MCF 10A (cell line): ENCODE measurements at places on chromosomes 2 and 18. TPM values are rescaled to one million over a fixed set of nuclear protein-coding genes. Genes with fewer than 3 reads are reported as not detected.
A peak's percentile ranks its signal among the peaks of the same experiment; 100 is the strongest.

The SOX11 gene
- total RNA-seq, result not detected in 2 replicates

DNA sequence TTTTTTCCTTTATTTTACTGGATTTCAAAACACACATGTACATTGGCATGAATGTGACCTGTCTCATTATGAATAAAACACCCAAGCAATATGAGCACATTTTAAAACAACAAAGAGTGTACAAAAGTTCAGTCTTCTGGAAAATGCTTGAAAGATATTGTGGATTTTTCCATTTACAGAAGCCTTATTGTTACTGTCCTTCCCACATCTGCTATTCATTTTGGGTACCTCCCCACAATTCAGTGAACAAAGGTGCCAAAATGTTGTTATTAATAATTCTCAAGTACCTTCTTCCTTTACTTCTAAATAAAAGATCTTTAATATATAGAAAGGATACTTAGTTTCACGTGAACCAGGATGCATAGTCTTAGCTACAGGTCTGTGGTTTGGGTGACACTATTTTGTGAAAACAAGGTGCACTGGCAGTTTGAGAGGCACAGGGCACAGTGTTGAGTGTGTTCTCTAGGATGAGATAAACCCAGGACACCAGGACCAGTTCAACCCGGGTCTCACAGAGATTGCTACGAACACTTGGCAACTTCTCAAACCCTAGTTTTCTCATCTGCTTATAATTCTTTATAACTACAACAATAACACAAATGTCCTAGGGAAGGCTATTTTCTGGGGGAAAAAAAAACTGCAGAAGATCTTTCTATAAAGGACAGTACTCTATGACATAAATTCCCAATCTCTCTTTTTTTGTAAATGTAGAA lies 84.5 kb upstream of the GALNT5 start:
- no peaks in the 10 kb centered on the region for H3K36me3 ChIP-seq
- peak overlapping the region; percentile 43 for H3K4me3 ChIP-seq
- H3K27ac ChIP-seq, result peak overlapping the region; percentile 92
- peaks cover 34% of the 10 kb centered on the region for H3K4me1 ChIP-seq
- DNase-seq, result peak; percentile 57

DNA sequence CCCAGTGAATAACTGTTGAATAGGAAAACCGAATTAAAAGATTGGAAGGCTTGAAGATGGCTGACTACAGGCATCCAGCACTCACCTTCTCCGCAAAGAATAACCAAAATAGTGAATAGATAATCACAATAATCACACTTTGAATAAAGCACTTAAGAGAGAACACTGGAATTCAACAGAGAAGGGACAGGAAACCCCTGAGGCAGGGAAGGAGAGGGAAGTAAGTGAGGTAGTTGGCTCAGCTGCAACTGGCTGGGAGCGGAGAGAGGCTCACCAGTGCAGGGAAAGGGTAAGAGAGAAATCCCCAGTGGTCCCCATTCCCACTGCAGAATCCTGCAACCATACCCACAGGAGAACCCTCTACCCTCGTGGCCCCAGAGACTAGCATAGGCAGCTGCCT lies 246.6 kb upstream of the NCKAP5 start:
- H3K4me3 ChIP-seq, result no peak overlapping the region
- no peak for DNase-seq
- H3K27me3 ChIP-seq, result peaks cover 22% of the 10 kb centered on the region
- no peaks in the 10 kb centered on the region for H3K36me3 ChIP-seq
- H3K4me1 ChIP-seq, result peaks cover 8% of the 10 kb centered on the region
- no peak overlapping the region for H3K27ac ChIP-seq

- peaks cover 53% of the 10 kb centered on the region for H3K27me3 ChIP-seq
- peaks cover 15% of the 10 kb centered on the region for H3K4me1 ChIP-seq
- no peaks in the 10 kb centered on the region for H3K36me3 ChIP-seq
- H3K27ac ChIP-seq, result peak within 1 kb of the TSS; percentile 28
Measured at GRCh38 chr2:216632952-216633615, at the start of gene IGFBP2. Gene IGFBP2, plus strand, starts transcription at chr2:216633420. Its CDS starts 104 bp downstream, at chr2:216633524.

- DNase-seq, result no peak
- no peaks in the 10 kb centered on the region for H3K27me3 ChIP-seq
- H3K4me3 ChIP-seq, result no peak overlapping the region
- H3K4me1 ChIP-seq, result no peaks in the 10 kb centered on the region
Measured at GRCh38 chr2:232897598-232898408, 27.7 kb downstream of the SNORC start.

GRCh38 chr18:10953672-10954071 lies 195.7 kb downstream of the PIEZO2 start:
- H3K4me3 ChIP-seq, result no peak overlapping the region
- H3K36me3 ChIP-seq, result no peaks in the 10 kb centered on the region
- no peak for DNase-seq
- peaks cover 15% of the 10 kb centered on the region for H3K4me1 ChIP-seq

The CCDC85A gene
- total RNA-seq, result 0.16 and 0.20 TPM in 2 replicates

DNA sequence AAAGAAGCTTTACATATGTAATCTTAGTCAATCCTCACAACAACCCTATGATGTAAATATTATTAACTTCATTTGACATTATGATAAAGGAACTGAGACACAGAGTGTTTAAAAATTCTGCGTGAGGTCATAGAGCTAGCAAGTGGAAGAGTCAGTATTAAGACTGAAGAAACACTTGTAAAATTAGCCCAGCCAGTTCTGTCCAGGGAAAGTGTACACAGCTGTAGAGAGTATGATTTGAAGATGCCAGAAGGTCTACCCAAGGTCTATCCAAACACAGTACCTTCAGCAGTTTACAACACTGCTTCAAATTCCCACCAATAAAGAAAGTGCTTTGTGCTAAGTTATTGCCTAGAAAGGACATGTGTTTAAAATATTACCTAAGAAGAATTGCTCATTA lies 51.7 kb upstream of the ITPRID2 start:
- no peaks in the 10 kb centered on the region for H3K36me3 ChIP-seq
- H3K27ac ChIP-seq, result no peak overlapping the region
- no peak overlapping the region for H3K4me3 ChIP-seq
- DNase-seq, result no peak

The IL36B gene
- not detected in 2 replicates for total RNA-seq

DNA sequence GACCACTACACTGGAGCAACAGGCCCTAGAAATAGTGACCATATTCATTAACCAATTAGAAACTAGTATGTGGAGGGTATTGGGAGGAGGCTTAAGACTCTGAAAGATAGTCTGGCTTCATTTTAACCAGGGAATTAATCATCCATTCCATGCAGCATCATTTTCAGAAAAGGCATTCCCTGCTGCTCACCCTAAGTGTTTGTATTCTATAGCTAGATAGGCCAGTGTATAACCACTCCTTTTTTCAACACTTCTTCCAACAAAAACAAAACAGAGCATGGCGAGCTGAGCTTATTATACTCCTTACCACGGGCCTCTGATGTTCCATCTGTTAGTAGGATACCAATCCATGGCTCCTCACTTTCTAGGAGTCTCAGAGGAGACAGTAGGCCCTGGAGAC lies 112.0 kb upstream of the PKDCC start:
- no peak overlapping the region for H3K4me3 ChIP-seq
- H3K36me3 ChIP-seq, result no peaks in the 10 kb centered on the region
- H3K4me1 ChIP-seq, result peaks cover 22% of the 10 kb centered on the region
- no peaks in the 10 kb centered on the region for H3K27me3 ChIP-seq
- no peak overlapping the region for H3K27ac ChIP-seq
- no peak for DNase-seq

DNA sequence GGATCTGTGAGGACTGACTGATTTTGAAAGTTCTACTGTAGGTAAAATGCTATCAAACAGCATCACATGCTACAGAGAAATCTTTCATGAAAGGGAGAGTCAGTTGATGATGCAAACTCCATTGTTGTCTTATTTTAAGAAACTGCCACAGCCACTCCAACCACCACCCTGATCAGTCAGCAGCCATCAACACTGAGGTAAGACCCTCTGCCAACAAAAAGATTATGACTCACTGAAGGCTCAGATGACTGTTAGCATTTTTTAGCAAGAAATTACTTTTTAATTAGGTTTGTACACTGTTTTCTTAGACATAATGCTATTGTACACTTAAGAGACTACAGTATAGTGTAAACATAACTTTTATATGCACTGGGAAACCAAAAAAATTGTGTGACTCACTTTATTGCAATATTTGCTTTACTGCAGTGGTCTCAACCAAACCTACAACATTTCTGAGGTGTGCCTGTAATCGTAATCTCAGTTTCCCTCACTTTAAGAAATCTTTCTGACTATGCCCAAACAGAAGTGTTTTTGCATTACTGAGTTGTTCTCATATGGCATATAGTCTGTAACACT lies 42.8 kb downstream of the METTL8 start:
- peaks cover 4% of the 10 kb centered on the region for H3K36me3 ChIP-seq
- peak; percentile 82 for DNase-seq
- no peaks in the 10 kb centered on the region for H3K27me3 ChIP-seq
- H3K27ac ChIP-seq, result peak overlapping the region; percentile 6

GRCh38 chr2:3127710-3128109 lies 249.9 kb downstream of the EIPR1 start:
- H3K4me3 ChIP-seq, result no peak overlapping the region
- no peak for DNase-seq
- peaks cover 12% of the 10 kb centered on the region for H3K27me3 ChIP-seq
- no peaks in the 10 kb centered on the region for H3K4me1 ChIP-seq
- no peak overlapping the region for H3K27ac ChIP-seq
- no peaks in the 10 kb centered on the region for H3K36me3 ChIP-seq

DNA sequence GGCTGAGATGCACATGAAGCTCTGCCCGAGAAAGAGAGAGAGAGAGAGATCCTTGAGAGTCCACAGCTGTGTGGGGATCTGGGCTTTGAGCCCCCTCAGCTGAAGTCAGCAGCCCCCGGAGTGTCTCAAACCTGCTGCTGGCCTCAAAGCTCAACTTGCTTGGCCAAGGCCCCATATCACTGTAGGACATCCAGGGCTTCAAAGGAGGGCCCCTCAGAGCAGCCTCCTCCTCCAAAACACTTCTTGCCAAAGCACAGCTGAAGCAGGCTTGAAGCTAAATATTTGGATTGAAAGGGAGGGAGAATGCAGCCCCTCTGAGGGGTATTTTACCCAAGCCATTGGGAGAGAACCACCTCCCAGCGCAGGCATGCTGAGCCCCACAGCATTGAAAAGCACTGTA lies 357.6 kb downstream of the OSR1 start:
- H3K27me3 ChIP-seq, result no peaks in the 10 kb centered on the region
- no peaks in the 10 kb centered on the region for H3K4me1 ChIP-seq
- peaks cover 5% of the 10 kb centered on the region for H3K36me3 ChIP-seq
- no peak overlapping the region for H3K4me3 ChIP-seq
- no peak overlapping the region for H3K27ac ChIP-seq

DNA sequence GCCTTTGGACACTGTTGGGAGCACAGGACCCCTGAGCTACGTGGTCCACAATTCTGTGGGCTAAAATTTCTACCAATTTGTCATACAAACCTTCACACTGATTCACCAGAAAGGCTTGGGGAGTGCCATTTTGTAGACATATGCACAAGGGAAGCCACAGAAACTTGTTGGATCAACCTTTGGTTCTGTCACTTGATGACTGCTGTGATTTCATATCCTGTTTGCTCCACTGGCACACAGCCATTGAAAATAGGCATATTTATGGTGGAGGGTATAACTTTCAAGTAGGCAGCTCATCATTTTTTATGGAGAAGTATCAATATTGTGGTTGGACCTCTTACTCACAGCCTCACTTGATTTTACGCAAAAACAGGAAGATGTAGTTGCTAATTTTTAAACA lies 10.5 kb downstream of the NAPG start:
- no peaks in the 10 kb centered on the region for H3K4me1 ChIP-seq
- peaks cover 58% of the 10 kb centered on the region for H3K36me3 ChIP-seq
- no peak for DNase-seq
- H3K27ac ChIP-seq, result no peak overlapping the region

The SYT4 gene
- not detected in 2 replicates for total RNA-seq

The ALPI gene
- not detected in 2 replicates for total RNA-seq

The ZDBF2 gene
- total RNA-seq, result 15.6 and 21.3 TPM in 2 replicates

DNA sequence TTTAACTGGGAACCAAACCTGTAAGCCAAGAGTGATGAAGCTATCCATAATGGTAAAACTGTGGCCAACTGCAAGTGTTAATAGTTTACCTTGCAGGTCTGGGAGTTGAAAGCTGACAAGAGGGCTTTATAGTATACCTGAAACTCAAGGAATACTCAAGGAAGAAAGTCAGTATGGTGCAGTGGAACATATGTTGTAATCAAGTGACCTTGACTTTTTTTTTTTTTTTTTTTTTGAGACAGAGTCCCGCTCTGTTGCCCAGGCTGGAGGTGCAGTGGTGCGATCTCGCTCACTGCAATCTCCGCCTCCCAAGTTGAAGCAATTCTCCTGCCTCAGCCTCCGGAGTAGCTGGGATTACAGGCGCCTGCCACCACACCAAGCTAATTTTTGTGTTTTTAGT lies 27.6 kb downstream of the VIL1 start:
- H3K4me1 ChIP-seq, result peaks cover 6% of the 10 kb centered on the region
- peaks cover 25% of the 10 kb centered on the region for H3K36me3 ChIP-seq
- no peak overlapping the region for H3K27ac ChIP-seq
- no peaks in the 10 kb centered on the region for H3K27me3 ChIP-seq

- peaks cover 39% of the 10 kb centered on the region for H3K4me1 ChIP-seq
- no peaks in the 10 kb centered on the region for H3K27me3 ChIP-seq
- peak overlapping the region; percentile 84 for H3K27ac ChIP-seq
- peak; percentile 35 for DNase-seq
- no peaks in the 10 kb centered on the region for H3K36me3 ChIP-seq
Measured at GRCh38 chr18:22283397-22283796, 114.0 kb downstream of the GATA6 start.

DNA sequence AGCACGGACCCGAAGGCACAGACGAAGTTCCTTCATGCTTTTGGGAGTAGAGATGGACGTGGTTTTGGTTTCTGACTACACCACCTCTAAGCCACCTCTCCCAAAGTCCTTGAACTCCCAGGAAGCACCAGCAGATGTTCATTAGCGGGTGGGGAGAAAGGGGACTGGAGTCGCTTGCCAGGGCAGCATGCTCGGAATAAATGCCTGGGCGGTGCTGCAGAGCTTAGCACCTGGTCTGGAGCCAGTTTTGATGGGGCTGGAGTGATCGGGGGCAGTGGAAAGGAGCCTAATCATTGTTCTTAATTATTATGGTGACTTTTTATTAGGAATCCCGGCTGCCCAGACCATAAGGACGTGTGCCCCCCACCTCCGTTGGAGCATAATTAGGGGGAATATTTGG lies 220.8 kb downstream of the TFCP2L1 start:
- DNase-seq, result no peak
- H3K36me3 ChIP-seq, result no peaks in the 10 kb centered on the region
- no peak overlapping the region for H3K4me3 ChIP-seq
- H3K27me3 ChIP-seq, result peaks cover 45% of the 10 kb centered on the region
- no peaks in the 10 kb centered on the region for H3K4me1 ChIP-seq

GRCh38 chr2:196409376-196409775 lies 230.1 kb upstream of the CCDC150 start:
- no peak for DNase-seq
- H3K4me3 ChIP-seq, result no peak overlapping the region

The FSIP2 gene
- total RNA-seq, result 0.12 and 0.20 TPM in 2 replicates

DNA sequence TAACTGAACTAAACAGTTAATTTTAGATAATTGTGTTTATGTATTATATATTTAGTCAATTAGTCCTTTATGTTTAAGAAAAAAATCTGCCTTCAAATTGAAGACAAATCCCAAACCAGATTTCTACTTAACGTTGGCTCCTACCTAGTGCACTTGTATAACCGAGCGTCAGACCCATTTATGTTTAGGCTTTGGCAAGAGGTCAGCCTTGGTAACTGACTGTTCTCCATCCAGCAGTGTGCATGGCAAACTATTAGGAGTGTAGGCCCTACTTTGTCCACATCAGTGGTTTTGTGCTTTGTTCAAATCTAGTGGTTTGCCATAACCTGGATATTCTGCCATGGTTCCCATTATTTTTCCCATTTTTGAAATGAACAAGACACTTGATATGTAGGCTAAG lies 114.8 kb downstream of the MIB1 start:
- no peaks in the 10 kb centered on the region for H3K4me1 ChIP-seq
- H3K4me3 ChIP-seq, result no peak overlapping the region
- no peak overlapping the region for H3K27ac ChIP-seq
- H3K36me3 ChIP-seq, result peaks cover 44% of the 10 kb centered on the region
